ENCODE measurements at places on chromosomes 6 and 20. TPM values are rescaled to one million over a fixed set of nuclear protein-coding genes. Genes with fewer than 3 reads are reported as not detected.

- no peak for DNase-seq
Observed at GRCh38 chr6:34736823-34737222, 20.5 kb upstream of the SNRPC start.

CYP39A1 gene
- total RNA-seq = 0.17 TPM

- no peak for DNase-seq
Observed at GRCh38 chr20:49890471-49891361, 24.6 kb downstream of the SPATA2 start.

DNA sequence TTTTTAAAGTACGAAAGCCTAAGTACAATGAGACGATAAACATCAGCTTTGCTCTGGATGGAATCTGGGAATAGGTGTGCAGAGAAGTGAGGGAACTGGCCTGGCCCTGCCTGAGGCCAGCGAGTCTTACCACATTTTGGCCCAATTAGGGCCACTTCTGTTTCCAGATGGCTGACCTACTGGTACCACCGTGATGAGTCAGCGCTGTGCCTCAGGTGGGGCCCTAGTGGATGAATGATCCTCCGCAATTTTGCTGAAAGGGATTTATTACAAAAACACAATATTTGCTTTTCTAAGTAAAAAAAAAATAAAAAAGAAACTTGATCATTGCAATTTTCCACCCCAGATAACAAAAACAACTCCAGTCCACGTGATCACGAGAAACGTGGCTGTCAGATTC is 22.5 kb downstream of the INSM1 start:
- no peak for DNase-seq
